ENCODE measurements at places on chromosomes 6 and 20.
A peak's percentile ranks its signal among the peaks of the same experiment; 100 is the strongest.

DNA sequence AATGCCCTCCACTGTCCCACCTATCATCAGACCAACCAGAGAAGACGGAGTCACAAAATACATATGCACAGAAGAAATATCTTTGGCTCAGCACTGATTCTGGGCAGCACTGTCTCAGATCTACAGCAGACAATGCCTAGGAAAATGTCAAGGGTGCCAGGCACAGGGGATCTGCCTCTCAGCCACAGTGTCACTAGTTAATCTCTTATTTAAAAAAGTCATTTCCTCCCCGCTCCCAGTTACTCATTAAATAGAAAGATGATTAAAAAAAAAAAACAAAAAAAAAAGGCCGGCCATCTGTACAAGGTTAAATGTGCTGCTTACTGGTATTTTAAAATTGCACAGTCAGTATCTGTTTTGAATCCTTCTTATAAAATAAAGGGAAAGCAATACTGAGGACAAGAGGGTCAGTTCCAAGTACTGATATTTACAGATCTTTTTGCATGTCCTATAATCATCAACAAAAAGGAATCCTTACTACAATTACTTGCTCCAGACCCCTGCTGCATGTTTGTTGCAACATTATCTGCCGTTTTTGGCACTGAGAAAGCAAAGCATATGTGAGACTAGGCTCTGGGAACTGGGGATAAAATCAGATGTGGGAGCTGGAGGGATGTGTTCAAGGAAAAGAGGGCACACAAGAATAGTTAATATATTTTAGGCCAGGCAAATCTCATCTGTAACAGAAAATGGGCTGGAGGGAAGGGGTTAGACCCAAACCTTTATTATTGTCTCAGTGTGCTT, 299.3 kb downstream of the KIF16B start:
- DNase-seq, result no peak

DNA sequence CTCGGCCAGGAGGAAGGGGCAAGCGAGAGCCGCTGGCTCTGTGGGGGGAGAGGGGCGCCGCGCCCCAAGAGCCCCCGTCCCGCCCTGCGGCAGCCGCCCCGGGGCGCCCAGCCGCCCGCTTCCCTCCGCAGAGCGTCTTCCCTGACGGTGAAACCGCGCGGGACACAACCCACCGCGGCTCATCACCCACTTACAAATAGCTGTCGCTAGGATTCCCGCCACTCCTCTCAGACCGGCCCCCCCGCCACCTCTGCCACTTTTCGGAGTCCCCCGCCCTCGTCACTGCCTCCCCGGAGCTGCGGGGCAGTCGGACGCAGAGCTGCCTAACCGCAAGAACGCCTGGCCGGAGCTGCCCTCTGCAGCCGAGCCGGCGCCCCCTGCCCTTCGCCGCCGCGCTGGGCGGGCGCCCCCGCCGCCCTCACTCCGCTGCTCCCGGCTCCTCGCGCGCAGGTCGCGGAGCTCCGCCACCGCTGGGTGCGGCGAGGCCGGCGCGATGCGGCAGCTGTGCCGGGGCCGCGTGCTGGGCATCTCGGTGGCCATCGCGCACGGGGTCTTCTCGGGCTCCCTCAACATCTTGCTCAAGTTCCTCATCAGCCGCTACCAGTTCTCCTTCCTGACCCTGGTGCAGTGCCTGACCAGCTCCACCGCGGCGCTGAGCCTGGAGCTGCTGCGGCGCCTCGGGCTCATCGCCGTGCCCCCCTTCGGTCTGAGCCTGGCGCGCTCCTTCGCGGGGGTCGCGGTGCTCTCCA, at the start of gene SLC35D3:
TSS of gene SLC35D3 (plus strand) at position 366 of the 749 bp plus-strand sequence. CDS start at position 494, 128 bp downstream.
- DNase-seq, result no peak

DNA sequence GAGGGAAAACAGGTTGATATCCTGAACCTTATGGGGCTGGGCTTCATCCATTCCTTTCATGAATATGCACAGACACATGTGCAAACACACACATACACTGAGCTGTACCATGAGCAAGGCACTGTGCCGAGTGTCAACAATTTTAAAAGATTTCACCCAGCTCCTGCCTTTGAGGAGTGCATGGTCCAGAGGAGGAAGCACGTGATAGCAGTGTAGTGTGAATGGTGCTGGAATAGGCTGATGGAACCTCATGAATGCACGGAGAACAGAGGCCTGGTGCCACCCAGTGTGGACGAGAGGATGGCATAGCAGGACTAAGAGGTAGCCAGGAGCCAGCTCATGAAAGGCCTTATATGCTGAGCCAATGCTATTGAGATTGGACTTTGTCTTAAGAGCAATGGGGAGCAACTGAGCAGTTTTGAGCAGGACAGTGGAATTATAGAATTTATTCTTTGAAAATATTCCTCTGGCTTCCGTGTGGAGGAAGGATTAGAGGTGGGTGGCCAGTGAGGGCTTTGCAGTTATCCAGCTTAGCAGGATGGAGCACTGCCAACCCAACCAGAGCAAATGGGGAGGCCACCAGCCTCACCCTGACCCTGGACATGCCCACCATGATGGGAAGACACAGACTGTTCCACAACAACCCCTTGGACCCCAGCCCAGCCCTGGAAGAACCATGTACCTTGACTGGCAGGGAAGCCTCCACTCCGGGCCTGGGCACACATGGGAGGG, 84.4 kb downstream of the UNC5CL start:
- no peak for DNase-seq

GRCh38 chr6:42467651-42468050, 15.9 kb upstream of the TRERF1 start:
- no peak for DNase-seq

GRCh38 chr6:36571122-36572043, 22.8 kb upstream of the SRSF3 start:
- DNase-seq, result no peak

DNA sequence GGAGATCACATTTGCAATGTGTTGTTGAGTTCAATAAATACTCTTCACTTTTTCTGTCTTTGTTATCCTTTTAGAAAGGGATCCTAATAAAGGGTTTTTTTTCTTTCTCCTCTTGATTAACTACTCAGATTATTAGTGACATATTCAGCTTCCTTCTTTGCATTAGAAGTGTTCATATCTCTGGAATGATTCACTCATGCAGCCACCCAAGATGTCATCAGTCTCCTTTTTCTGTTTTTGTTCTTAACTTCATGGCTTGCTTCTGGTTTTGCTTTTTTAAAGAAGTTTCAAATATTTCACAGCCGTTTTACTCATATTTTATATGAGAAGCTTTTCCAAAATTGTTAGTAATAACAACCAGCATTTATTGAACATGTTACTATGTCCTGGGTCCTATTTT, 187.6 kb downstream of the TMEM242 start:
- DNase-seq, result no peak

GRCh38 chr6:56649053-56649769, 6.5 kb upstream of the DST start:
- DNase-seq, result no peak

GRCh38 chr20:5074232-5074674, 45.5 kb downstream of the PCNA start:
- DNase-seq, result no peak

DNA sequence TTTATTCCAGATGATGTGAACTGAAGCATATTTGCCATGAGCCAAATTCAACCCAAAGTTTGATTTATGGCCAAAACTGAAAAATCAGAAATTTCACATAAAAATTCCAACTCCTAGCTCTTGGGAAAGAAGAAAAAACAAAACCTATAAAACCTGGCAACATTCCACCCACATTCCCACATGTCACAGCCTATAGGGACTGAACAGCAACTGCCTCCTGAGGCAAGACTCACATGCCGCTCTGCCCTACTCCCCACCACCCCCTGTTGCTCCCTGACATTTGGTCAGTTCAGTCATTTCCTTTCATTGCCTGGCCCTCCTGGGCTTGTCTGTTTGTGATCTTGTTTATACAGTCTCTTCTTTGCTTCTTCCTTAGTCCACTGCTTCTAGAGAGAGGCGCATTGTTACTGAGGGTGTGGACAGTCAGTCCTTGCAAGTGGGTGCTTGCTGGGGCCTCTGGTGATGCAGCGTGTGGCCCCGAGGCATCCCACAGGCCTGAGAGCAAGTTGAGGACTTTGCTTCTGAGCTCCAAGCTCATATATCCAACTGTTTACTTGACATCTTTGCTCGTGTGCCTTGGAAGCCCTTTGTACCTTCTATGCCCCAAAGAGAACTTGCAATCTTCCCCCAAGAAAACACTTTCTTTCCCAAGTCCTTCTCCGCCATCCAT, 31.4 kb downstream of the NFATC2 start:
- DNase-seq, result no peak

DNA sequence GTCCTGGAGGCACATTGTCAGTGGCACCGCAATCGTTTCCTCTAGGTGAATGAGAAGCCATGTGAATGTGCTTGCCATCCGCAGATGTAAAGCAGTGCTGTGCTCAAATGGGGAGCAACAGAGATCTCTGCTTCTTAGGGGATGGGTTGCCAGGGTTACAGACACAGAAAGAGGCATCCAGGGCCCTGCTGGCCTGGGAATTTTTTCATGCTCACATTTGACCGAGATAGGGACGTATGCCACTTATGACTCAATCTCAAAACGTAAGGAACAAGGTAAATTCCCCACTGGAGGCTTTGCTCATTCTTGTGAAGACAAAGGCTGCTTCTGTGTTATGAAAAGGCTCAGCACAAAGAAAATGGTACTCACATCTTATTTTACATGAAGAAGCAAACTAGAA, 11.0 kb downstream of the C6orf118 start:
- DNase-seq, result no peak

- no peak for DNase-seq
These were observed 186.0 kb upstream of the KCNK16 start for GRCh38 chr6:39508515-39508914.

DNA sequence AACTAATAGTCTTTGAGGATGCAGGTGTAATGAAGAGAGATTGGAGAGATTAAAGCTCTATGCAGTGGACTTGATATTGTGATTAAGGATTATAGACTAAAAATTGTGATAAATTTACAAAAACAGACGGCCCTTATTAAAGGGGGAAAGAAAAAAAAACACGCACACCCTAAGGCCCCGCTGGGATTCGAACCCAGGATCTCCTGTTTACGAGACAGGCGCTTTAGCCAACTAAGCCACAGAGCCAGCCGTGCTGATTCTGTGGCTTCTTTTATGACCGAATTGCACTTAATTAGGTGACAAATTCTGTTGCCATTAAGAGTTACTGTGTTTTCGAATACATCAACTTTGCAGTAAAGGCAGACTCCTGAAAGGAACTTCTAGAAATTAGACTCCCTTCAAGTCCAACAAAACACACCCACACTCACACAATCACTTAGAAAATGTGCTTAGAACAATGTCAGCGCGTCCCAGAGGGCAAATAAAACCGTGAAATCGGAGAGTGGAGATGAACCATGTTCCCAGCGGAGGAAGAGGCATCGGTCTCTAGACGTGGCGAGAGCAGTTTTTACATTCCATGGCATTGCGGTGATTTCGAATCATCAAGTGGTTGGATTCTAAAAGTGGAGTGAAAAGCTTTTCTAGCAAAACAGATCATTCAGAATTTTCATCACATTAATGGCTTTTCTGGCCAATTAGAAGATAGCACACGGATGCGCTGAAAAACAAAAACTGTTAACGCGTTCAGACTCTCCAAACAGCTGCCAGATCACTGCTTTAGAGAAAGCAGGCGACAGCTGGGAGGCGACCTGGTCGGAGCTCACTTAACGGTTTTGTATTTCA, 122.6 kb downstream of the GPX5 start:
- peak; percentile 54 for DNase-seq

GRCh38 chr6:129516005-129516404, 194.0 kb downstream of the ARHGAP18 start:
- DNase-seq, result no peak

DNA sequence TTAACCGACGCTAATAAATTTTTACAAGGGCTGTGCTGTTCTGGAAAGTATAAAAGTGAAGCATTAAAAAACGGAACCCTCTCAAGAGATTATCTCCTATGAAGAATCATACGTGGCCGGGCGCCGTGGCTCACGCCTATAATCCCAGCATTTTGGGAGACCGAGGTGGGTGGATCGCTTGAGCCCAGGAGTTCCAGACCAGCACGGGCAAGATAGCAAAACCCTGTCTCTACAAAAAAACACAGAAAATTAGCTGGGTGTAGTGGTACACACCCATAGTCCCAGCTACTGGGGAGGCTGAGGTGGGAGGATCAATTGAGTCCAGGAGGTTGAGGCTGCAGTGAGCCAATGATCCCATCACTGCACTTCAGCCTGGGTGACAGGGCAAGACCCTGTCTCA, 83.4 kb downstream of the GMPR start:
- no peak for DNase-seq

DNA sequence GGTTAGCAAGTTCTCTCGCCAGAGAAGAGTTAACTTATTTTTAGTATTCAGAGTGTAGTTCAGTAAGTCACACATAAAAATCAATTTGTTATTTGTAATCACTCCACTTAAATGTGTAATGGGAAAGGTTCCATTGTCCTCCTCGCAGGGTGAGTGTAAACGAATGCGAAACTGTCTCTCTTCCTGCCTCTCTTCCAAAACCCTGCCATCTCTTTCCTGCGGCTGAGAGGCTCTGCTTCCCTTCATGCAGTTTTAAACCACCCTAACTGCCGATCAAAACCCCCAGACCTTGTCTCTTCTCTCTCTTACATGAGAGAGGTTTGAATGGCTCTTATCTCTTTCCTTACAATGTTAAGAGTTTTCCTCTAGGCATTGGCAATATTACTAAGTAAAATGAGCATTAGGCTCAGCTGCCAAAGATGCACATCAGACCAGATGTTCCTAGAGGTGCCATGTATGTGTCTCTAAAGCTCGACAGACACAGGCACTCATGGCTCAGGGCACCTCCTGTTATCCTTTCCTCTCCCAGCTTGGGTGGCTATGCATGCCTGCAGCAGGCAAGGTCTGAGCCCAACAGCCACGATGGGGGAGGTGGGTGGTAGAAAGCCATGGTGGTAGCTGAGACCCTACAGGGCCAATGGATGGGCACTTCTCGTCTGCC, 91.2 kb downstream of the JARID2 start:
- DNase-seq, result no peak

DNA sequence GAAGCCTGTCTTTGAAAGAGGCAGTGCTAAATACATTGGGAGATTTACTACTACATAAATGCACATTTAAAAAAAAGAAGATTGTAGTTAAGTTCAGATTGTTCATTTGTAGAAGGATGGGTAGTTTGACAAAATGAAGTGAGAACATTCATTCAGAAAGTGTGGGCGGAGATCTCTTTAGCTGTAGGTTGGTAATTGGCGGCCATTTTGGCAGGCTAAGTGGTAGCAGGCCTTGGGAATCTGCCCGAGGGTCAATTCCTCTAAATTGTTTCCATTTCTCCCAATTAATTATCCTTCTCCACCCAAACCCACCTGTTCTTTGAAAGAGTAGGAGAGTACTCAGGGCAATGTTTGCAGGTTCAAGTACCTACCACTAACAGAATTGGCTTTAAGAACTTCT, 17.9 kb downstream of the SOX4 start:
- no peak for DNase-seq

- no peak for DNase-seq
These were observed 3.1 kb downstream of the GABRR2 start for GRCh38 chr6:89311853-89312531.

- DNase-seq, result peak; percentile 12
These were observed 96.4 kb downstream of the RPS12 start for GRCh38 chr6:132910759-132911158.

DNA sequence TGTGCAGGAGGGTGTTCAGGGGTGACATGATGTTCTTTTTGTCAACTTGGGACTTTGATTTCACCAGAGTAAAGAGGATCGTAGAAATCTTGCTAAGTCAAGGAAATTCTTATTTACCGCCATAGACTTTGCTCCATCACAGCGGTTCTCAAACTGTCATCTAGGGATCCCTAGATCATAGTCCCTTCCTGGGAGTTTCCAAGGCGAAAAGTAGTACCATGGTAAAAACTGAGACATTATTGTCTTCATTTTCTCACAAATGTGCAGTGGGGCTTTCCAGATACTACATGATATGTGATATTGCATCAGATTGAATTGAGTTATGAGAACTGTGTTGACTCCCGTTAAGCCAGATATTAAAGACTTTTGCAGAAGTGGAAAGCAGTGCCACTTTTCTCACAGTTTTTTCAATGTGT, 79.7 kb downstream of the JARID2 start:
- DNase-seq, result no peak

Measured in stimulated activated naive B cell treated with anti-CD40 and anti-IgM and Interleukin-4, amounts not matched to agents 10 μg/mL and 1 μg/mL and 100 μg/mL, for 72 hours (primary cell).